ENCODE measurements at places on chromosomes 5 and 9.

DNA sequence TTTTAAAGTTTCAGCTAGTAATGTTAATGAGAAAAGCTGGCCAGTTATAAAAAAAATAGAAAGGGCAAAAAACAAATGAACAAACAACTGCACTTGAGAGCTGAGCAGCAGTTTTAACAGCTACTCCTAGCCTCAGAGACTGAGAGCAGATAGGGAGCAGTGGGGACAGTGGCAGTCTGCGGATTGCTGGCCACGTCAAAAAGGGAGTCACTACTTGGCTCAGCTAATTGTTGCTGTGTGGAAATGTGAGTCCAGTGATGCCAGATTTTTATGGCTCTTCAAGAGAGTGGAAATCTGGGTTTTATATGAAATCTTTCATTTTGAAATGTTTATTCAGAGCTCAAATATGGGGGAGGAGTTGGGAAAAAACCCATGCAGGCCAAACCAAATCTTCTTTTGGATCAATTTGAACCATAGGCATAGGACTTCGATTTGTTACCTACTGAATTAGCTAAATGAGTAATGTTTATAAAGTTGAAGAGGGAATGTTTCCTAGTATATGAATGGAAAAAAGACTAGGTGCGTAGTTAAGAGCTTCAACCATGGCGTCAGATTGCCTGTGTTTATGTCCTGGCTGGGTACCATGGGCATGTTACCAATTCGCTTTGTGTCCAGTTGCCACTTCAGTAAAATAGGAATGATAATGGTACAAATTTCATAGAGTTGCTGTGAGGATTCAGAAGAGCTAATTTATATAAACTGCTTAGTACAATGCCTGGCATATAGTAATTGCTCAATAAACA is 102.1 kb downstream of the PAM start:
- DNase-seq, result peak; percentile 84

DNA sequence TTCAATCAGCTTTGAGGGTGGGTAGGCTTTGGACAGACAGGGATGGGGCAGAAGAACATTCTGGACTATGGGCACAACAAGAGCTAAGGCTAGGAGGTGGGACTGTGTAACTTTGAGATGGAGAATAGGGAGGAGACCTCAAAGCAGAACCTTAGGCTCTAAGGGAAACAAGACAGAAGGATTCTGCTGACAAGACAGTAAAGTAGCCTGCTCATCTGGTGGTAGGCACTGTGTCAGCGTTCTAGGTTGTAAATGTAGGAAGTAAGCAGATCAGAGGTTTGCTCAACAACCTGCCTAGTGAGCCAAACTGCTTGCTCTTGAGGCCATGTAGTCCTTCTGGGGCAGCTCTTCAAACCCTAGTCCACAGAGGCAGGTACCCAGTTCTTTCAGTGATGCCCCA is 15.0 kb upstream of the IL12B start:
- DNase-seq, result no peak

GRCh38 chr5:108700930-108701329 is 46.8 kb upstream of the FER start:
- no peak for DNase-seq

- peak; percentile 2 for DNase-seq
Observed at GRCh38 chr5:64166201-64166959, 737 bp downstream of the RNF180 start.

DNA sequence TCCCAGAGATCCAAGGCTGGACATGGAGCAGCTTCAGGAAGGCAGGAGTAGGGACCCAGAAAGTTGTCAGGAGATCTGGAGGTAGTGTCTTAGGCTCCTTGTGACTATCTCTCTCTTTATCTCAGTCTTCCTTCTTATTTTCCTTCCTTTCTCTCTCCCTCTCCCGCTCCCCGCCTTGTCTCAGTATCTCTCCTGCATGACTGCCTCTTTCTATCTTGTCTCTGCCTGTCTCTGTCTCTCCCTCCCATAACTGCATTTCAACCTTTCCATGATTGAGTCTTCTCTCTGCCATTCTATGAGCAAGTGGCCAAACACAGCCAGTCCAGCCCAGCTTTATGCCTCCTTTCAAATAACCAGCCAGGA is 61.0 kb upstream of the NEK6 start:
- no peak for DNase-seq

DNA sequence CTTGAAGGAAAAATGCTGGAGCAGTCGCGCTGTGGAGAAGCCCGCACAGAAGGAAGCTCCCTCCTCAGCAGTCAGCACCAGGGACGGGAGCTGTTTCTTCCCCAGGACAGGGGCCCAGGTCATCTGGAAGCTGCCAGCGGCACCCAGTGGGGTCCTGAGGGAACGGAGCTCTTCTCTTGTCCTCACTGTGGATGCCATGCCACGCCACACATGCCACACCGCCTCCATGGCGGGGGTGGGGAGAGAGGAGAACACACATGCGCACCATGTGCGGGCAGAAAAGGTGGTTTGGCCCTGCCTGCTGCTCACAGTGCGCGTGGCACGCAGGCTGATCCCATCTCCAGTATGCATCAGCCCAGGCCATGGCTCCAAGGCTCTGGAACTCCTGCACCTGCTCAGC is 41.7 kb upstream of the ZNF354B start:
- no peak for DNase-seq

DNA sequence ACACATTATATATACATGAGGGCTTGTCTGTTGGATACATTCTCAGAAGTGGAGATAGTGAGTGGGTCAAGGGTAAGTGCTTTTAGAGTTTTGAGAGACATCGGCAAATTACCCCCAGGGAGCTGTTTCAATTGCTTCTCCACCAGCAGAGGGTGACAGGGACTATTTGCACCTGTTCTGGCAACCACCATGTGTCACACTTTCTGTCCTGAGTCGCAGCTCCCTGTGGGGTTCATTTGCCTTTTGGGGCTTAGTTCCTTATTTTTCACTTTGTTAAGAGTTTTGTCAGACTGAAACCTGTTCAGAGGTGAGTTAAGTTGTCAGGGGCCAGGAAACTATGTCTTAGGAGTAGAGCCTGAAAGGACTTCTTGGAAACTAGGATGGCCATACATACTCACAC is 20.1 kb upstream of the SLC36A1 start:
- DNase-seq, result no peak

DNA sequence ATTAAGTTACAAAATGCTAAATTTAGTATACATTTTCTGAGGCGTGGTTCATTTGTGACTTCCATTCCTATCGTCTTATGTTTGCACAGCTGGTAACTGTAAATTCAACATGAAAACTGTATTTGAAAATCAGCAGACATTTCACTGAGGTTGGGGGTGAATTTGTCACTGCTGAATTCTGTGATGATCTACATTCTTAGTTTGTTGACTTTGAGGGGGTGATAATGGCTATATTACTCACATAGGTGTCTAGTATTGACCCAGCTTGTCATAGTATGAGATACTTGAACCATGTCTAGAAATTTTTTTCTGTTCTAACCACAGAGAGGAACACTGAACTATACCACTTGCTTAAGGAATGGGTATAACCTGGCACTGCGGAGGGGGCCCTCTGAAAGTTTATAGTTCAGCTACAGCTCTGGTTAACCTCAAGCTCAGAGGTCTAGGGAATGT is 313.3 kb downstream of the PIK3R1 start:
- DNase-seq, result no peak

- no peak for DNase-seq
Observed at GRCh38 chr9:20495098-20495497, 127.2 kb downstream of the MLLT3 start.

GRCh38 chr9:101758304-101758930 is 20.0 kb upstream of the GRIN3A start:
- DNase-seq, result peak; percentile 31

DNA sequence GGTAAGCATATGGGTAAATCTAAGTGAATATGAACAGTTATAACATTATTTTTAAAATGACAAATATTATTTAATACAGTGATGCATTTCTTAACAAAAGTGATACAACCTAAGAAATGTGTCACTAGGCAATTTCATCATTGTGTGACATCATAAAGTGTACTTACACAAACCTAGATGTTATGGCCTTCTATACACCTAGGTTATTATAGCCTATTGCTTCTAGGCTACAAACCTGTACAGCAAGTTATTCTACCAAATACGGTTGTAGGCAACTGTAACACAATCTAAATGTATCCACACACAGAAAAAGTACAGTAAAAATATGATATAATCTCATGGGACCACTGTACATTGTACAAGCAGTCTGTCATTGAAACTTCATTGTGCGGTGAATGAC is 48.3 kb downstream of the STRBP start:
- DNase-seq, result no peak

DNA sequence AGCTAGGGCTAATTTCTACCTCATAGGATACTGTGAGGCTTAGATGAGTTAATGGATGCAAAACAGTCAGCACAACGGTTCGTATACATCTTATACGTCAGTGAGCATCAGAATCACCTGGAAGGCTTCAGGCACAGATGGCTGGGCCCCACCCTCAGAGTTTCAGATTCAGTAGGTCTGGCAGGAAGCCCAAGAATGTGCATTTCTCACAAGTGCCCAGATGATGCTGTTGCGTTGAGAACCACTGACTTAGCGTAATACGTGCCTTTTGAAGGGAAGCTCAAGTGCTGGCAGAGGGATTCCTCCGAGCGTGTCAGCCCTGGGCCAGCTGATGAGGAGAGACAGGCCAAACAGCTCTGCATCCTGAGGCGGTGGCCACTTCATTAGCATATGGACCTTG is 117.1 kb upstream of the WWC1 start:
- peak; percentile 3 for DNase-seq

DNA sequence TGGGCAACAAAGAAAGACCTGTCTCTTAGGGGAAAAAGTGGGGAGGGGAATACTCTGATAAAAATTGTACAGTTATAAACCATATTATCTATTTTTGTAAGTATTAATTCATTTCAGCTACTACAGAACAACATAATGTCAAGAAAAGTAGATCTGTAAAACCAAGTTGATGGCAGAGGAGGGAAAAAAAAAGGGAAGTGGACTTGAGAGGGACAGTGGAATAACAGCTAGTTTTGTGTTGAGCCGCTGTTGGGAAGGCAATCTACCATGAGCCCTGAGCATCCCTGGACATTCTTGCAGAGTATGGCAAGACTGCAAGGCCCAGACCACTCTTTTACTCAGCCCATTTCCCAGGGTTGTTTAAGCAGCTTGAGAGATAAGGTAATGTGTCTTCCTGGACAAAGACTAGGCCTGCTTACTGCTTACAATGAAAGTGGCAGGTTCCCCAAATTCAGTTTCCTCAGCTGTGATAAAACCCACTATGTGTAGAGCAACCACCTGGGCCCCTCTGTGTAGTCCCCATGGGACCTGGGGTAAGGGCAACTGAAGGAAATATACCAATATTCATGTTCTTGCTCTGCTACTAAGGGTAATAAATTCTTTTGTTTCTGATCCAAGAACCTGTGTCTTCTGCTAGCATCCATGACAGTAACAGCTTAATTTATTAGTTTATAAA is 25.0 kb downstream of the CEP120 start:
- DNase-seq, result no peak

GRCh38 chr5:143514616-143515335 is 111.3 kb upstream of the NR3C1 start:
- DNase-seq, result peak; percentile 52

DNA sequence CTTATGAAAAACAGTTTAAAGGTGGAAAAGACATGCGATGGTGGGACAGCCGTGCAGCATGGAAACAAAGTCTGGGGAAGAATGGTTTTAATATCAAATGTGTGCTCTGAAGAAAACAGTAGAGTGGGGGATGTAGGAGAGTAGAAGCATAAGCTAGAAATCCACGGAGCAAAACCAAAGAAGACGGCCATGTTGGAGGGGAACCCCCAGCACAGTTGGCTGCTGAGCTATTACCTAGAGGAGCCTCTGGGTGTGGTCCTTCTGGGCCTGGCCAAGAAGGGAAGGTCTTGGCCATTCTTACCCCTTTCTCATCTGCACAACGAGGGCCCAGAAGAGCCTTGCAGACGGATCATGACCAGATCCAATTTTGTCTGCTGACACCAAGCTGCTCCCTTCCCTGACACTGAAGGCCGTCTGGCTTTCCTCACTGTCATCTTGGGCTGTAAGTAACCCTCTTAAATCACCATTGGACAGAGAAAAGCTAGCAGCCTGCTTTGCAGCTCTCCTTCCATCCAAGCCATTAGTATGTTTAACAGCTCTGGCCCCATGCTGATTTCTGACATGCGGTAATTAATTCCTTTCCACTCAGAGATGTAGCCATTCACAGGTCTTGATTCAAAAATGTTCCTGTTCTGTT is 189.5 kb downstream of the SEC61B start:
- DNase-seq, result no peak

- DNase-seq, result peak; percentile 65
Observed at GRCh38 chr9:6305954-6306563, 22.1 kb upstream of the TPD52L3 start.

GRCh38 chr9:136532799-136533774 is 12.8 kb downstream of the NOTCH1 start:
- DNase-seq, result no peak

- no peak for DNase-seq
Observed at GRCh38 chr5:169785771-169786618, 148.9 kb downstream of the DOCK2 start.

DNA sequence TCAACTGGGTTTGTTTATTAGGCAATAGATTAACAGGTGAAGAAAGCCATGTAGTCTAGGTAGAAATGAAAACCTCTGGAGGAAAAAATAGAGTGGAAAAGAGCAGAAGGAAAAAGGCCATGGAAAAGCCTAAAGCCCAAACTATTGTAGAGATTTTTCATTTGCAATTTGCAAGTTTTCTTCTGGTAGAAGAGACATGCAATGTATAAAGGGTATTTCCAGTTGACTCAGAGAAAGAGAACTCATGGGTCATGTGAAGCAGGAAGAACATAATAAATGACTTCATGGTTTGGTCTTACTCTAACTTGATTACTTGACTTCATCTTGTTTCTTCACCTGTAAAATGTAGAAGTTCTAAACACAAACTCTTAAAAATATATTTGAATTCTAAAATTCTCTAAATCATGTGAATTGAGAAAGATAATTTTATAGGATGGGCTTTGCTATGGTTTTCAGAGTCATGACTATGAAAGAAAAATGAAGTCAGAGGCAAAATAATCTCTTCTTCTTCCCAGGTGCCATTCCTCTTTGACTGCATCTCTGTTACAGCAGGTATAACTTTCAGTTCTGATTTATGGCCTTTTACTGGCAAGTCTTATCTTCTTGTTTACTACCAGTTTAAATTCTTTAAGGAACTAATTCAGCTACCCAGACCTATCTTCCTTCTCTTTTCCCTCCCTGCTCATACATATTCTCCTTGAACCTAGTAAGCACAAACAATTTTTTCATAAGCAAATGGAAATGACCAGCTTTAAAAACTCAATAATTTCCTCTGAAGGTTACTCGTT is 47.7 kb upstream of the TMC1 start:
- peak; percentile 46 for DNase-seq

Measured in fibroblast of mammary gland (primary cell).